Activated CD8-positive, alpha-beta T cell treated with anti-CD3 and anti-CD28 coated beads, Interleukin-2, amount 10 ng/mL, durations not matched to agents 7 days and 5 days (primary cell): ENCODE measurements at places on chromosomes 2 and 18. TPM values are rescaled to one million over a fixed set of nuclear protein-coding genes. Genes with fewer than 3 reads are reported as not detected.
A peak's percentile ranks its signal among the peaks of the same experiment; 100 is the strongest.

- H3K36me3 ChIP-seq = peaks cover 26% of the 10 kb centered on the region
- no peak overlapping the region for H3K27ac ChIP-seq
- no peaks in the 10 kb centered on the region for H3K27me3 ChIP-seq
- peaks cover 2% of the 10 kb centered on the region for H3K4me1 ChIP-seq
These were observed 54.0 kb upstream of the PGAP1 start for GRCh38 chr2:196980473-196980872.

- H3K27ac ChIP-seq = peak overlapping the region; percentile 40
- H3K27me3 ChIP-seq = no peaks in the 10 kb centered on the region
- peaks cover 65% of the 10 kb centered on the region for H3K4me1 ChIP-seq
- H3K4me3 ChIP-seq = no peak overlapping the region
These were observed 216.3 kb downstream of the PRKCE start for GRCh38 chr2:45867800-45868199.

DNA sequence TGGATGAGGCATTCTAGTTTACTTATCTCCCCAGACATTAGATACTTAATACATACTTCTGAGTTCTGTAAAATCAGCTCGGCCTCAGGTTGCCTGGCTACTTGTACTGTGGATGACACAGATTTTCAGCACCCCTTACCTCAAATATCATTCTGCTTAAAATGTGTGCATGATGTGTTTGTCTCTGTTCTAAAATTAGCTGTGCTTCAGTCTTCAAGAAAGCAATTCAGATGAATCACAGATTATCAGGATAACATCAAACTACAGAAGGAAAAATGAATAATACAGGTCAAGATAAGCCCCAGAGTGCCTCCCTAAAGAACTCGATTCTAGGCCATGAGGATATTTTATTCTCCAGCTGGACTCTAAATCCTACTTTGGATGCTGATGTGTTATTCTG lies 21.3 kb upstream of the MAPRE2 start:
- peaks cover 11% of the 10 kb centered on the region for H3K27me3 ChIP-seq
- DNase-seq = no peak
- H3K4me3 ChIP-seq = no peak overlapping the region
- no peak overlapping the region for H3K27ac ChIP-seq
- H3K4me1 ChIP-seq = no peaks in the 10 kb centered on the region

GRCh38 chr2:44942304-44943030 lies 965 bp downstream of the SIX3 start:
- peaks cover 25% of the 10 kb centered on the region for H3K4me1 ChIP-seq
- peak overlapping the region; percentile 36 for H3K4me3 ChIP-seq
- peak overlapping the region; percentile 20 for H3K27ac ChIP-seq
- peaks cover 9% of the 10 kb centered on the region for H3K36me3 ChIP-seq
- peak; percentile 41 for DNase-seq

APLF gene
- 2.2 TPM for total RNA-seq
